ENCODE measurements at places on chromosomes 7 and 10. TPM values are rescaled to one million over a fixed set of nuclear protein-coding genes. Genes with fewer than 3 reads are reported as not detected.

DNA sequence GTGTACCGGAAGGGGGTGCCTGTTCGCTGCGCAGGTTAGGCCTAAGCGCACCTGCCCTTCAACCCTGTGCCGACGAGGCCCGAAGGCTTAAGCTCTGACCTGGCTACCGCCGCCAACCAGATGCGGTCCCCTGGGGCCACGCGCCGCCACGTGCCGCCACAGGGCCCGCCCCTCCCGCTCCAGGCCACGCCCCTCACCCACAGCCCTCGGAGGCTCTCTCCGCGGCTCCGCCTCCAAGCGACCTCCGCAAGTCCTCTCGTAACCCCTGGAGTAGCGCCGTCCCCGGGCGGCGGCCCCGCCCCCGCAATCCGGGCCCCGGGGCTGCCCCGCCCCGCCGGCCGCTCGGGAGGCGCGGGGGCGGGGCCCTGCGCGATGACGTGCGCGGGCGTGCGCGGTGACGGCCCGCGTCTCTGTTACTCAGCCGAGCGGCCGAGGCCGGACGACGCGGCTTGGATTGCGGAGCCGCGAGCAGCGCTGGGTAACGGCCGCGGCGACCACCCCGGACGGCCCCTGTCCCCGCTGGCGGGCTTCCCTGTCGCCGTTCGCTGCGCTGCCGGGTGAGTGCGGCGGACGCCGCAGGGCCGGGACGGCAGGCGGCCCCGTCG, at the start of gene MAPK8:
Gene MAPK8, plus strand, starts transcription at position 413 of the 605 bp plus-strand sequence. CDS start 94,984 bp downstream, outside the sequence.
- DNase-seq = peak; percentile 96

DNA sequence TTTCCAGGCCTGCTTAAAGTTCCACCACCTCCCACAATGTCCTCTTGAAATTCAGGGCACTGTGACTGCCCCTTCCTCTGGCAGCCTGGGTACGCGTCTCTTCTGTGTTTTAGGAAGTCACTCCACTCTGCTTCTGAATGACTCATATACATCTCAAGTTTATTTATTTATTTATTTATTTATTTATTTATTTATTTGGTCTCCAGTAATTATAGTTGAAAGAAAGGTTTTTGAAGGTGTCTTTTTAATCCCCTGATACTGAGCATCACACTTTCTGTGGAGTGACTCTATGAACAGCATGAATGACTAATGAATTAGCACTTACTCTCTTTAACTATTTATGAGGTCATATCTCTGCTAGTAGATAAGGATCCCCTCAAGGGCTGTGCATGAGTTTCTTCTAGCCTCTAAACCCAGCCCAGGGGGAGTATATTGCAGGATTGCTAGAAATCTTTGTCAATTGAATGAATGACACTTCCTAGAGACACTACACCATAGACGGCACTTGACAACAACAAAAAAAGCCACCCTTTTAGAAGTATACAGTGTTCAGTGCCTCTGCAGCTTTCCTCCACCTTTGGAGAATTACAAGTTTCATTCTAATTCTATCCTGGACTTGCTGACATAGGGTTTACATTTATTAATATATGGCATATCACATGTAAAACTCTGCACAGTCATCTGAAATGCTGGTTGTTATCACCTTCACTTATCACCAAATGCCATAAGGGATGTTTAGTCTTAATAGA, 2.1 kb downstream of the MACC1 start:
- peak; percentile 54 for DNase-seq

- no peak for DNase-seq
Observed at GRCh38 chr7:64277630-64278029, 36.1 kb upstream of the ZNF736 start.

GRCh38 chr7:28378574-28379149, 33.7 kb upstream of the CREB5 start:
- DNase-seq = no peak

- DNase-seq = no peak
Observed at GRCh38 chr7:152366662-152367061, 69.1 kb downstream of the KMT2C start.

- DNase-seq = no peak
Observed at GRCh38 chr10:95289003-95289920, 1.5 kb downstream of the PDLIM1 start.

DNA sequence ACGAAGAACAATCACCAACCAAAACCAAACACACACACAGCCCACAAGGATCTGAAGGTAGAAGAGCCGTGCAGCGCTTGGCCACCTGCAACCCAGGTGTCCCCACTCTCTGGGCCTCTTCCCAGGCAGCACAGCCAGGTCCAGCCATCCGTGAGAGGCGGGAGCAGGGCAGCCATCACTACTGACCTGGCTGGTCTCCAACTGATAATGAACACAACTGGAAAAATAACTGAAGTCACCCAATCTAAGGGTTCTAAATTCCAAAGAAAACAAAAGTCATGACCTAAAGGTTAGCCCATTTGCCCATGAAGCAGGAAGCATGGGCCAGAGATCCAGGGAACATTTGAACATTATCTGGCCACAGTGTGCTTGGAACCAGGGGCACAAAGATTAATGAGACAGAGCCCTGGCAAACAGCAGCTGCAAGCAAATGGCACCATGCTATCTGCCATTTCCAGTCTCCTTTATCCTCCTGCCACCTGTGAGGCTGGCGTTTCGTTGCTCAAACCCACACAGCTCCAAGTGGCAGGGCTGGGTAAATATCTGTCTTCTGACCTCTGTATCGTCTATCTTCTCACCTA, 207.9 kb downstream of the TNS3 start:
- no peak for DNase-seq

DNA sequence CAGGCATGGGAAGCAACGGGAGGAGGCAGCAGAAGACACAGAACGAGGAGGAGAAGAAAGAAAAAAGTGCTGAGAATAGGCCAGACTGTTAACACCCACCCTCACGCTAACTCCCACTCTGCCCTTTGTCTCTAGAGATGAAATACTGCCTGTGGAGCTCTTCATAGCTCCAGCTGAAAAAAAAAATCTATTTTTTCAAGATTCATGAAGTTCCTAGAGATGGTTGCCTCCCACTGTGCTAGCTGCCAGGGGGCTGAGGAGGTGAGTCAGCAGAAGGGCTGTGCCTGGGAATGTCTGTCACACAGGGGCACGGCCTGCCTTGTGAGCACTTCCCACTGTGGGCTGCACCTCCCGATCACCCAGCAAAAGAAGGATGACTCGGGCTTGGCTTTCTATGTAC, 144.5 kb downstream of the RNF216 start:
- no peak for DNase-seq

DNA sequence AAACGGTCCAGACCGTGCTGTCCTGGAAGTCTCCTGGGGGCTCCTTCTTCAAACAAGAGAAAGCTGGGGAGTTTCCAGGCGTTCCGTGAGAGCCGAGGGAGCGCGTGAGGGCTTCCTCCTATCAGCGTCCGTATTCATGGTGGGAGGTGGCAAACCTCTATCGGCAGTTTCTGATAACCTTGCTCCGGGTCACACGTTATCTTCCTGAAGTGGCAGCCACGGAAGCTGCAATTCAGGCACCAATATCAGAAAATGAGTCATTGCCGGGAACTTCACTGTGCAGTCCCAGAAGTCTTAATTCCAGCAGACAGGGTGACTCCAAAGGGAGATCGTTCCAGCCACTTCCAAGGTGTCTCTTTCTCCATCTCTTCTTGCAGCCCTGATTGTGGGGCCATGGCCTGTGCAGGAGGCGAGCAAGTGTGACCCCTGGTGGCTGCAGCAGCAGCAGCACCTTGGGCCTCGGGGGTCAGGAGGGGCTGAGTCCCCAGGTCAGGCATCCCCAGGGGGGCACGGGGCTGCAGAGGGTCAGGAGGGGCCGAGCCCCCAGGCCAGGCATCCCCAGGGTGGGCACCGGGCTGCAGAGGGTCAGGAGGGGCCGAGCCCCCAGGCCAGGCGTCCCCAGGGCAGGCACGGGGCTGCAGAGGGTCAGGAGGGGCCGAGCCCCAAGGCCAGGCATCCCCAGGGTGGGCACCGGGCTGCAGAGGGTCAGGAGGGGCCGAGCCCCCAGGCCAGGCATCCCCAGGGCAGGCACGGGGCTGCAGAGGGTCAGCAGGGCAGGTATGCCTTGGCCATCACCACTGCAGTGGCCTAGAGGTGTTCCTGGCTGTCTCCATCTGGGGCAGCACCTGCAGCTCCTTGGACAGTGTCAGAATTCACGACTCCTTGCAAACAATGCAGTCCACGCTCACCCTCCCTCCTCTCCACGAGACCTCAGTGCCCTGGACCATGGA, 538.7 kb downstream of the DNAJB6 start:
- DNase-seq = no peak

DNA sequence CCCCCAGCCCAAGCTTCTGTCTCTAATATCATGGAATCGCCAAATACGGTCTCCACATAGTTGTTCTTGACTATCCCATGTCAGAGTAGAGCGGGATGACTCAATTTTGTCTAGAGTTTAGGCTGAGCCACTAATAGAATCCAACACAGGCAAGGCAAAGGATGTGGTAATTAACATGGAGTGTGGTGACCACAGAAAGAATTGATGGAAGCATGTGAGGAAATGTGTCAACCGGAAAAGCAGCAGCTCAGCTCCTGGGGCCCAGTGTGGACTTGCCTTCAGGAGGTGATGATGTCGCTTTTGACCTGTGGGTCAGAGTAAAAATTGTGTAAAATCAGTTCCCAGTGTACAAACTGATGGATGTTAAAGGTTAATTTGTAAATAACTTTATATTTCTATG, 139.3 kb upstream of the KLF6 start:
- no peak for DNase-seq

- no peak for DNase-seq
Observed at GRCh38 chr7:112881-113280, 79.5 kb upstream of the FAM20C start.

GRCh38 chr10:3497581-3497980, 287.4 kb downstream of the KLF6 start:
- no peak for DNase-seq

DNA sequence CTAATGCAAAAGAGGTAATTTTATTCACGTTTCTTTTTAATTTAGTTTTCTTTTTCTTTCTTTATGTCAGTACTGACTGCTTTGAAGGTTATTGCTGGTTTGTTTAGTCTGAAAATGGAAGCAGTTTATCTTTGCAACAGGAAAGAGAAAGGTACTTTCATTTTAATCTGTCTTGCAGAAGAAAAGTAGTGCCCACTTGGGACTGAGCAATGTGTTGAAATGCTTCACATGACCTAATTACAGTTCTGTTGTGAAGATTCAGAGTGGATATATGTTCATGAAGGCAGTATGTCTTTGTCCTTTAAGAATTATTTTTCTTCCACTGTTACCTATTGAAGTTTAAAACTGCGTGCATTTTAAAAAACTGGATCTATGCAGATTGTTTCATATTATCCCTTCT, 80.1 kb downstream of the ANKIB1 start:
- DNase-seq = no peak

- DNase-seq = no peak
Observed at GRCh38 chr10:6850452-6850851, 270.4 kb upstream of the PRKCQ start.

DNA sequence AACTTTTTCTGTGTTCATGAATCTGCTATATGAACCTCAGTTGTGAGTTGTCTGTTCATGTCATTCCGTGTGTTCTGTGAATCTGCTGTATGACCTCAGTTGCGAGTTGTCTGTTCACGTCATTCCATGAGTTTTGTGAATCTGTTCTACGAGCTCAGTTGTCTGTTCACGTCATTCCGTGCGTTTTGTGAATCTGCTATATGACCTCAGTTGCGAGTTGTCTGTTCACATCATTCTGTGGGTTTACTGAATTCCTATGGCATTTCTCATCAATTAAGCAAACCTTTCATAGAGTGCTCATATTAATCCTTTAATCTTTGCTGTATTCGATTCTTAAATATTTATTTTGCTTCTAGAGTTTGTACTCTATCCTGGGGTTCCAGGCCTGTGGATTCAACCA, 150.6 kb downstream of the DIP2C start:
- DNase-seq = no peak

- DNase-seq = peak; percentile 0
Observed at GRCh38 chr10:91162050-91162494, 58.4 kb upstream of the PCGF5 start.

DNA sequence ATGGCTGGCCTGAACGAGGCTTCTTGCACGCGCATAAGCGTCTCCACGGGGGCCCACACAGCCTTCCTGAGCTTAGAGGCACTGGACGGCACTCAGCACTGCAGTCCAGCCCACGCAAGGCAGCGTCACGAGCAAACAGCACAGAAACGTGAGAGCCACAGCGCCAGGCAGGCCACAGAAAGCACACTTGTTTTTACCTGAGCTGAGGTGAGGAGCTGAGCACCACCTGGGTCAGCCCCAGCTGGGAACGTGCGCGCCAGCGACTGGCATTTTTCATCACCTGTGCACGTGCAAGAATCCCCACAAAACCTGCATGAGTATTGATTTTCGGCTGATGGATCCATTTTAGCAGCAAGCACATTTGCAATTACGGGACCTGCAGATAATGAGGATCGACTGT, 26.7 kb downstream of the IQCE start:
- DNase-seq = no peak

- no peak for DNase-seq
Observed at GRCh38 chr10:3239920-3240894, 67.6 kb upstream of the PITRM1 start.

GRCh38 chr7:82234457-82235049, 209.0 kb downstream of the CACNA2D1 start:
- DNase-seq = peak; percentile 1

DNA sequence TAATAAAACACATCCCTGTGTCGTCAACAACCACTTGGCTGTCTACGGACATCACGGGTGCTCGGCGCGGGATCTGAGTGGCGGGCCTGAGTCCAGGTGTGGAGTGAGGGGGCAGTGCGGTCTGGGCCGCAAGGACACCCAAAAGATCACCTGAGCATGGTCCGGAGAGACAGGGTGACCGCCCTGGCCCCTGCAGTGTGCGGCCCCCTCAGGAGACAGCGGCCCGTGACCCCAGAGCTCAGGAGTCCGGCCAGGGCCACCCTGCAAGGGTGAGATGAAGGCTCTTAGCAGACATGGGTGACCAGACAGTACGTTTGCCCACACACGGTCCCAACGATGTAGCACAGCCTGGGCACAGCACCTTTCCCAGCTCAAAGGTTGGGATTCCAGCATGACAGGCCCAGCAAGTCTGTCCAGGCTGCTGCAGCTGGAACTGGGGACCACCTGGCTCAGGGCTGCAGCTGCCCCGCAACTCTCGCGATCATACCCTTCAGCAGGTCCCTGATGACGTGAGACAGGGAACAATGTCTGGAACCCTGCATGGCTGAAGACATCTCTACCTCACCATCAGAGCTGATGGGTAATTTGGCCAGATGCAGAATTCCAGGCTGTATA, 237.8 kb downstream of the ELFN1 start:
- DNase-seq = no peak

- no peak for DNase-seq
Observed at GRCh38 chr7:151951672-151952338, 4.4 kb upstream of the GALNTL5 start.

- DNase-seq = no peak
Observed at GRCh38 chr7:128353610-128354009, 7.9 kb downstream of the PRRT4 start.

GRCh38 chr7:79185605-79186004, 267.9 kb downstream of the MAGI2 start:
- DNase-seq = no peak

CPED1 gene
- 0.76 TPM for total RNA-seq

HOXA9 gene
- total RNA-seq = 2.5 TPM
